Dorsolateral prefrontal cortex (tissue), 122 donors: ENCODE measurements at places on chromosomes 6 and 20. TPM values are rescaled to one million over a fixed set of nuclear protein-coding genes. Genes with fewer than 3 reads are reported as not detected.

DNA sequence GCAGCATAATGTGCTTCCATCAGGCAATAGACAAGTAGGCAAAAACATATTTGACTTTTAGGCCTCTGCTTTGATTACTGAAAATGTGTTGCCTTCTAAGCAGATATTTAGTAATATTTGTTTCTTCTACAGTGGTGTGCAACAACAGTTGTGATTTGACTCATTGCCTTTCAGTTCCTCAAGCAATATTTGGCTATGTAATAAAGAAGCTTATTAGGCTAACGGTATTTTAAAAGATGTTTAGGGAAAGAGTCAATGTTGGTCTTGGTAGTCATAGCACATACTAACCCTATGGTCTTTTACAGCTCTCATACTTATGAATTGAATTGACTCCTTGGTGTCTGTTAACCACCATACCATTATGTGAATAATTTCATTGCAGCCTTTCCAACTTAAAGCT lies 124.1 kb downstream of the GRIK2 start:
- no peak for DNase-seq

DNA sequence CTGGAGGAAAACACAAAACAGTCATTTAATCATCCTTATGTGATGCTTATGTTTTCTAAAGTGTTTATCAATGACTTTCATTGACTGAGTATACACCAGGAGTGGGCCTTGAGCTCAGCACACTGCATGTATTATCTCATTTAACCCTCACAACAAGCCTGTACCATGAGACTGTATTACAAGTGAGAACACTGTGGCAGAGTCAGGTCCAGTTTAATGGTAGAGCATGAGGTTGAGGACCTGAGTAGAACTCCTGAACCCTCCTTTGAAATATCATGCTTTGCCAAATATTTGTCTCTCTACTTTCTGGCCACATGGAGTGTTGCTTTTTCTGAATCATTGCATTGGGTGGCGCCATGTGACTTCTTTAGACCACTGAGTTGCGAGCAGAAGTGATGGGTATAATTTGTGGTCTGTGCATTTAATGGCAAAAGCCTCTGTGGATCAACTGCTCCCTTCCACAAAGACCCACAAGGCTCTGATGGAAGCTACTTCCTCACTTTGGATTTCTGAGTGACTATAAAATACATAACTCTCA lies 65.0 kb upstream of the SIRPG start:
- no peak for DNase-seq

GRCh38 chr20:42886046-42886445 lies 303.7 kb downstream of the PTPRT start:
- no peak for DNase-seq

Gene PACRG
- total RNA-seq = 16.8 TPM
